ENCODE measurements at places on chromosomes 3 and 15.

GRCh38 chr3:53941950-53942349 is 50.3 kb upstream of the SELENOK start:
- no peak for DNase-seq

DNA sequence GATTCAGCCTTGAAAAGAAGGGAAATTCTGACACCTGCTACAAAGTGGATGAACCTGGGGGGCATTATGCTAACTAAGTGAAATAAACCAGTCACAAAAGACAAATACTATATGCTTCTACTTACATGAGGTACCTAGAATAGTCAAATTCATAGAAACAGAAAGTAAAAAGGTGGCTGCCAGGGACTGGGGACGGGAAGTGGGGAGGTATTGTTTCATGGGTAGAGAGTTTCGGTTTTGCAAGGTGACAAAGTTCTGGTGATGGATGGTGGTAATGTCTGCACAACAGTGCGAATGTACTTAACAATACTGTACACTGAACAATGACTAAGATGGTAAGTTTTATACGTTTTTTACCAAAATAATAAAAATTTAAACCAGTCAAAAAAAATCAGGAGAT is 4.8 kb downstream of the IDH2 start:
- no peak for DNase-seq

DNA sequence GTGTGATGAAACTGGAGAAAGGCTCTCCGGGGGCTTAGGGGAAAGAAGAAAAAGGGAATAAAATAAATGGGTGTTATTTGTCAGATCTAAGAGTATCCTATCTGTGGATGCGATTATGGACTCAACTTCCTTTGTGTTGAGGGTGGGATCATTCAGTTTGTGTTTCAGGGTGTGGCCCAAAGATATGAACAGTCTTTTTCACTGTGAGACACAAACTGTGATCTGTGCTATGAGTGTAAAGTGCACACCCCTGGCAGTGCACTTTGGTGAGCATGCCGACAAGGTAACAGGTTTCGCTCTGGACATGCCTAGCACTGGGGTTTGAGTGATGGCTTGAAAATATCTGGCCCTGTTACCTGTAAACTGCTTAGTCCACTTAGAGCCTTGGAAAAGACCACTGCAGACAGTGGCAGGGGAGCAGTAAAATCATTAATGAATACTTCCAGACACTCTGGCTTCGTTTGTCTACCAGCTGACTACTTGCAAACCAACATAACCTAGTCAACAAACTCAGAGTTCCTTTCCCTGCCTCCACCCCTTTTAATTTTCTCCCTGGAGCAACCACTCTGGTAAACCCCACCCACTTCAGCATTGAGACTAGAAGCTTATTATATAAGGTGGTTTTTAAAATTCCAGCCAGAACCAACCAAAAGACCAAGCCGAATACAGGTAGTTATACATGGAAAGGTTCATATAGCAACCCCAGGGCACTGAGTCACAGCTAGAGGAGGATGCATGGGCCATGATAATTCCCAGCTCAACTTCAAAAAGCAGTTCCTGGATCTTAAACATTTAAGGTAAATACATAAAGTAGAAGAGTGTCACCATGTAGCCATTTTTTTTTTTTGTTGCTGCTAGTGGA is 55.1 kb downstream of the TAMM41 start:
- DNase-seq: no peak

DNA sequence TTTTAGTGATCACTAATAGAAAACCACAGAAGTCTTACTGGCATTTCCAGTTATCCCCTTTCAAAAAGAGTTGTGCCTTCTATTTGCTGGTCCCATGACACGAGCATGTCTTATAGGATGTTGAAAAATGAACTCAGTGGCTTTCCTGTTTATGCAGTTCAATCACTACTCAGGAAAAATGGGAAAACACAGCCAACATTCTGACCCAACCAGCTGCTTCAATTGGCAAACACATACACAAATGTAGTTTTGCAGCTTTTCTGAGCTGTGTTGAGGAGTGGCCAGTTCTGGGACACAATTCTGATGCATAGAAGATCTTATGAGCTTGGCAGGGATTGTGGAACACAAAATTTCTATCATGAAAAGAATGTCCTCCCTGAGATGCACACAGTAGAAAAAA is 40.3 kb downstream of the FSTL1 start:
- no peak for DNase-seq

- DNase-seq: no peak
These were observed 454.1 kb downstream of the GRM7 start for GRCh38 chr3:7315037-7315436.

DNA sequence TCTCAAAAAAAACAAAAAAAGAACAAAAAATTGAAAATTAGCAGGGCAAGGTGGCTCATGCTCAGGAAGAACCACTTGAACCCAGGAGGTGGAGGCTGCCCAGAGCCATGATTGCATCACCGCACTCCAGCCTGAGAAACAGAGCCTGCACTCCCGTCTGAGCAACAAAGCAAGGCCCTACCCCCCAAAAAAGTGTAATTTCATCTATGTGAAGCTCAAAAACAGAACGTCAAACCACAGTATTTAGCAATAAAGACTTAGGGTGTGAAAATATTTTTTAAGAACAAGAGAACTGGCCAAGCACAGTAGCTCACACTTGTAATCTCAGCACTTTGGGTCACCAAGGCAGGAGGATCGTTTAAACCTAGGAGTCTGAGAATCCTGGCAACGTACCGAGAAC is 38.2 kb downstream of the STAG1 start:
- no peak for DNase-seq

- no peak for DNase-seq
These were observed 6.0 kb downstream of the MAPKBP1 start for GRCh38 chr15:41780266-41780665.

DNA sequence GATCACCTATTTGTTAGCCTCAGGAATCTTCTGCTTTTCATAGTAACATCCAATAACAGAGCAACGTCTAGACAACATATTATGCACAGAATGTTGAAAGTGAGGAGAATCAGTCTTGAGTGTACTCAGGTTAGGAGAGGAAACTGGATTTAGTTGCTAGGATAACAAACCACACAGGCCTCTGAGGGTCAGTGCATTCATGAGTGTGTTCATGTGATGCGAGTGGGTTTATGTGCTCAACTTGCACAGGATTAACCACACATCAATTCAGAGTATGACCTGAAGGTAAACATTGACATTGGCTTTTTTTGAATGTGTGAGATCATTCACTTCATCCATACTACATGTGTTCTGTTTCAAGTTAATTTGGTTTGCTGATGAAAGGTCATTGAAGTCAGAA is 287.6 kb downstream of the DIPK2A start:
- no peak for DNase-seq

GRCh38 chr3:112629425-112629824 is 11.5 kb downstream of the CCDC80 start:
- no peak for DNase-seq

DNA sequence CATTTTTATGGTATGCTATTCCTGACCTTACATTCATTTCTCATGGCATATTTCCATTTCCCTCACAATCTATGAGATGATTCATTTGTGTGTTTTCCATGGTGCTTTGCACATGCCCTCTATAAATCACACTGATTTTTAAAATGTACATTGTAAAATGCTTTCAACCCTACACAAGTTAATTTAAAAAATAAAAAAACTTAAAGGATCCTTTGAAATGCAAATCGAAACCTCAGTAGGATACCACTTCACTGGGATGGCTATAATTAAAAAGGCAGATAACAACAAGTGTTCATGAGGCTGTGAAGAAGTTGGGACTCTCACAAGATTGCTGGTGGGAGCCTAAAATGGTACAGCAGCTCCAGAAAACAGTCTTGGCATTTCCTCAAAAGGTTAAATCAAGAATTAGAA is 83.5 kb downstream of the FMN1 start:
- no peak for DNase-seq

DNA sequence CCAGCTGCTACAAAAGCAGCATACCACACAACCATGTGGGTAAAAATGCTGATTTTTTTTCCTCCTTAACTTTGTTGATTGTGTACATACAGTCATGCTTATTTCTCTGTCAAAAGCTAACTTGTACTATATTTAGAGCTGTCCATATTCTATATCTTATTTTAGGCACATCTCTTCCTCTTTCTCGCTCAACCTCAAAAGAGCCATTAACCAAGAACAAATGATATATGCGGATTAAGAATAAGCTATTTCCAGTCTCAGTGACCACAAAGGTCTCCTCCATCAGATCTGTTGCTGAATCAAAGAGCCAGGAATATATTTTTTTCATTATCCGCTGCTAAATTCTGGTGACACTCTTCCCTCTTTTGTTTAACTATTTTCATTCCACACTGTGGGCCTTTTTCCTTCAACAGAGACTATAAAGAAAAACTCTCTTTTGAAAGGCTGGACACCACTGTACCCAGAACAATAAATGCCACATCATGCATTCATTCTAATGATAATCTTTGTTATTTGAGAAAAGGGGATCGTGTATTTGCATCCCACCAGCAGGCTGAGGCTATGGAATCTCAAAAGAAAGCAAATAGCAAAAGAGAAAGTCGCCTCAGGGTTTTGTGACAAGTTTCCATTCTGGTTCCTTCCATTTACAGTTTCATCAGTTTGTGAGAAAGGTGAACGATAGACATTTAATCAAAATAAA is 8.0 kb downstream of the TMEM212 start:
- no peak for DNase-seq

DNA sequence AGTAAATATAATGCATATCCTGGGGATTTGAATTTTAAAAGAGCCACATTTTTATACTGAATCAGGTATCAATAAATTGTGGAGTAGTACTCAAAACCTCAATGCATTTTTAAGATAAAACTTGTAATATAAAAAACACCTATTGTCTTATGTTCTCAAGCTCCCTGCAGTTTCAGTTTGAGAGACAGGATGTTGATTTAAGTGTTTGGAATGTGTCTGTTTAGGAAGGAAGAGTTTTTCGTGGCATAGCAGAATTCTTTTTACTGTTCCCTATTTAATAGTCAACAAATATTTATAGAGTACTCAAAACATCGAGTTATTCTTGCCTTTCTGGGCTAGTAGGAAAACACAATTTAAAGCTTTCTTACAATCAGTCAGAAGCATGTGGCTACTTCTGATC is 146.1 kb upstream of the BCHE start:
- no peak for DNase-seq

GRCh38 chr15:101543431-101543830 is 53.9 kb upstream of the PCSK6 start:
- no peak for DNase-seq

DNA sequence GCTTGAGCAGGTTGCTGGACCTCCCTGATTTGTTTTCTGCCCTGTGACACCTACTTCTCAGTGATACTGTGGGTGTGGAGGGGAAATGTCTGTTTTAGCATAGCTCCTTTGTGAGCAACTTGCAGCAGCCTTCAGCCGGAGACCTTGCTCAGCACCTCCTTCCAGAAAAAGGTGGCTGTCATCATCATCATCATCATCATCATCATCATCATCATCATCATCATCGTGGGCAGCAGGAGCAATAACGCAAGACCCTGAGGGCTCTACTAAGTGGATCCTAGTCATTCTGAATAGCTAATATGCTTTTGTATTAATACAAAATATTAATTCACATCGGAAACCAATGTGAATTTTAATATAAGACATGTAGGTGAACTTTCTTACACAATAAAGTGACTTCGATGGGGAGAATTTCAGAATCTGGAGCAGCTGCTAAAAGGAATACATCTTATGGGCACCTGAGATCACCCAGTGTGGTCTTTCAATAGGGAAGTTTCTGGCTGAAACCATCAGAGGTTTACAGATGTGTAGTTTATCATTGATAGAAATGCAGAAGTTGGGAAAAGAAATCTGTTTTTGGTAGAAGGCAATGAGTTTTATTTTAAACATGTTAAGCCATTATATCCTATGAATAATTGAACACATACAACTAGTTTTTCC is 8.6 kb downstream of the GABRR3 start:
- DNase-seq: no peak

GRCh38 chr3:147758771-147759170 is 349.6 kb downstream of the ZIC1 start:
- no peak for DNase-seq

GRCh38 chr3:81741216-81741615 is 20.2 kb downstream of the GBE1 start:
- DNase-seq: no peak

Data from mesothelial cell of epicardium (in vitro differentiated cells).